ENCODE measurements at places on chromosomes 2 and 18.
A peak's percentile ranks its signal among the peaks of the same experiment; 100 is the strongest.

GRCh38 chr18:24136967-24137373 is 1.9 kb upstream of the CABYR start:
- DNase-seq: no peak

DNA sequence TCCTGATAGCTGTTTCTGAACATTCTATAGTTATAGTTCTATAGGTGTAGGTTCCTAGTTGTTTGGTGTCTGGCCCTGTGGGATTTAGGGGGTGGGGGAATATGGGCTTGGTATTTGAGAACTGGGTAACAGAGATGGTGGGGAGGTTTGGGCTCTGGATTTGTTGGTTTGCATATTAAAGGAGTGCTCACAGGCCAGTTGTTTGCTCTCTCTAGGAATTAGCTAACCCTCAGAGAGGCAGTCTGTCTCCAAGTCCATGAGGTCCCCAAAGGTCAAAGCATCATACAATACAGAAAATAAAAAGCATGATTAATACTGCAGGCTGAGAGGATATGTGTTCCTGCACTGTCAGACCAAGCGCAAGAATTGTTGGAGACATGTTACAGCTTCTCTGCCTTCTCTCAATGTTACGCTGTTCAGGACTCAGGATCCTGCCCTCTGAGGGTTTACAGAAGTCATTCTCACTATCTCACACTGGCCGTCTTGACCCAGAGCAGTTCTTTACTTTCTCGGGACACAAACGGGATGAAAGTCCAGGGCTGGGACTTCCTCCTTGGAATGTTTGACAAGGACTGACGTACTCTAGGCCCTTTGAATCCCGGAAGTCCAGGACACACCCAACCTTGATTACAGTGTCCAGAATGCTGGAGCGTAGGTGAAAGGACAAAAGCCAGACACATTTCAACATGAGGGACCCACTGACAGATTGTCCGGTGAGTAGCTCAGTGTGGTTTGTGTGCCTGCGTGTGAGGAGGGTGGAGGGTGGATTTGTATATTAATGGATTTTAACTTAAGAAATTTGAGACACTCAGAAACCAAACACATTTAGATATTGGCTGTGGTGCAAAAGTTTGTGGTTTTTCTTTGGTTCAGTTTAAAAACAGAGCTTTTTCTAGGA is at the start of gene NOSTRIN:
NOSTRIN (plus strand) TSS at position 677 of the 898 bp plus-strand sequence; CDS start at position 687, 10 bp downstream.
- no peak for DNase-seq

- DNase-seq: no peak
Measured at GRCh38 chr18:59057969-59058368, 81.7 kb upstream of the SEC11C start.

DNA sequence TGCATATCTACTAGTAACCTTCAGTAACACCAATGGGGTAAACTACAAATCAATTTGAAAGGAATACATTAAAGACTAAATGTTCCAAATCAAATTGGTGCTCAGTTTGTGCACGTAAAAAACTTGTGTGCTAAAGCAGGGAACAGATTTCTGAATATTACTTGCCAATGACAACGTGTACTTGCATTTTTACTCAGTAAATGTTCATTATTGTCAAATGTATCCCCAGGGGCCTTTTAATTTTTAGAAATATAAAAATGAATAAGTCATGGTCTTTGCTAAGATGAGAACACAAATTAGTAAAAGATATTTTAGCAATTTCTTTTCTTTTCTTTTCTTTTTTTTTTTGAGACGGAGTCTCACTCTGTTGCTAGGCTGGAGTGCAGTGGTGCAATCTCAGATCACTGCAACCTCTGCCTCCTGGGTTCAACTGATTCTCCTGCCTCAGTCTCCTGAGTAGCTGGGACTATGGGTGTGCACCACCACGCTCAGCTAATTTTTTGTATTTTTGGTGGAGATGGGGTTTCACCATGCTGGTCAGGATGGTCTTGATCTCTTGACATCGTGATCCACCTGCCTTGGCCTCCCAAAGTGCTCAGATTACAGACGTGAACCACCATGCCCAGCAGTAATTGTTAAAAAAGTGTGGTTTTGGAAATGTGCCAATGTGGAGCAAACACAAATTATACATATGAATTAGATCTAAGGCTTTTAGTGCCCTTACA is 52.6 kb downstream of the PMAIP1 start:
- DNase-seq: no peak

DNA sequence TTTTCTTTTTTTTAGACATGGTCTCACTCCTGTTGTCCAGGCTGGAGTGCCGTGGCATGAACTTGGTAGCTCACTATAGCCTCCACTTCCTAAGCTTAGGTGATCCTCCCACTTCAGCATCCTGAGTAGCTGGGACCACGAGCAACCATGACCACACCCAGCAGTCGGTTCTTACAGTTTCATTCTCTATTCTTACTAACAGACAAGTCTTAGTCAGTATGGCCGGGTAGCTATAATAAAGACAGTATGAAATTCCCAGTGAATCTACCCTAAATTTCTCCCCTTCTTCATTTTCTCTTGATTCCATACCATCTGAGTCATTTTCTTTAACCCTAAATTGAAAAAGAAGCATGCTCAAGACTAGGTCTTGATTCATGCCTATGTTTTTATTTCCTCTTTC is 775.3 kb upstream of the NRXN1 start:
- no peak for DNase-seq

DNA sequence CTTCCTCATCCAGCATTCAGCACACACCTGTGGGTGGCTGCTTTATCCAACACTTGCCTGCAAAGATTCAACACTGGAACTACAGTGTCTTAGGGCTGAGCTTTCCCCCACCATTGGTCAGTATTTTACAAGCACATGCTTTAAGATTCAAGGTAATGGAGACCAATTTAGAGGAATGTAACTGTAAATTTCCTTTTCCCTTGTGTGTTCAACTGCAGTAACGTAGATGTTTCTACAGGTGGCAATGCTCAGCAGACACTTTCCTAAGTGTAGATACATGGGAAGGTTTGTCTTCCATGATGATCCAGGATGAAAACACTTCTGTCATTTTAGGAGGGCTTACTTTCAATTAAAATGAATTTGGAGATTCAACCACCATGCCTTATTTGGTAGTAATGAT is 143.6 kb upstream of the PXDN start:
- DNase-seq: peak; percentile 25

DNA sequence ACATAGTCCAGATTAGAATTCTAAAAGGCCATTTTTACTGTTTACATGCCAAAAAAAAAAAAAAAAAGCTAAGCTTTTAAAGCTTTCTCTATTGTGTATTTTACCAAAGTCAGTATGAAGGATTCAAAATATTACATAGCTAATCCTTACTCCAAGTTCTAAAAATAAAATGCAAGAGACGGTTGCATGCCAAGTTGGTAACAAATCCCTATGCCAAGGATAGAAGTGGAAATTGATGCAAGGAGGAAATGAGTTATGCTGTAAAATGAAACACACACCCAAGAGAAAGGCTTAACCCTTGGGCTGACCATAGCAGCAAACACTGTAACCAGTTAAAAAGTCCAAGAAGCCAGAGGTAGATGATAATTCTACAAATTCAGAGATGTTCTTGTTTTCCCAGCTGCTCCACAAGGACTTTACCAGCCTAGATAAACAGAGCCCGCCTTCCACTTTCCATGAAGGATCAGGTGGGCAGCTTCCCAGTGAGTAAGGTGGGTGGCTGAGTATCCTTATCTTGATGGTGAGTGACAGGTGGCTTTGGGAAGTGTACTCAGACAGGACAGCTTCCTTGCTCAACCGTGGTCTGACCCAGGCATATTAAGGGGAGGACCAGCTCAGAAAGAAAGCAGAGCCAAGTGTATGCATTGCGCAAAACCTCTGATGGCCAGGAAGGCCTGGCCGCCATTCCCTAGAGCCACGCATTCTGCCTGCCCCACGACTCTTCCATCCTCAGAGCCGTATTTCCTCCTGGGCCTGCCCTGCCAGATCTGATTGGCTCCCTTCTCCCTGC is 34.4 kb downstream of the ATP8B1 start:
- no peak for DNase-seq

DNA sequence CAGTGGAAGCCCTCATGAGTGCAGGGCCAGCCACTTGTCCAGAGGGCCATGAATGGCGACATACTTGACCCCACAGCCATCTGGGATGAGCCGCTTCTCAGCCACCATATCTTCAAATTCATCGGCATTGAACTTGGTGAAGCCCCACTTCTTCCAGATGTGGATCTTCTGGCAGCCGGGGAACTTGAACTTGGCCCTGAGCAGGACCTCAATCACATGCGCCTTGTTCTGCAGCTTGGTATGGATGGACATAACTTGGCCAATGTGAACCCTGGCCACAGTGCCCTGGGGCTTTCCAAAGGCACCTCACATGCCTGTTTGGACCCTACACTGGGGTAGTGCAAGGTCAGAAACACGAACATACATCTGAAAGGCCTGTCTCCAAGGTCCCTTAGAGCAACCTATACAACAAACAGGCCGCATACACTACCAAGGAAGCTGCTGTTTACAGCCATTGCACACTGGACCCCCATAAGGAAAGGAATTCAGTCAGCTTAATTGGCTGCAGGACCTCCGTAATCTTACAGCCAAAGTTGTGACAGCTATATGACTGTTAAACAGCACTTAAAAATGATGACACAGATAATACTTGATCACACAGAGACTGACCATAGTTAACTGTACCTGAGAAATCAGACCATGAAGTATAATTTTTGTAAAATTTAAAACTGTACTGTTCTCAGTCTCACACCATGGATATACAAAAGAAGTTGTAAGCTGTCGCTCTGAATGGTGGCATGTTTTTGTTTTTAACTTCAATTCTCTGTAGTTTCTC is 53.8 kb downstream of the USP34 start:
- no peak for DNase-seq

DNA sequence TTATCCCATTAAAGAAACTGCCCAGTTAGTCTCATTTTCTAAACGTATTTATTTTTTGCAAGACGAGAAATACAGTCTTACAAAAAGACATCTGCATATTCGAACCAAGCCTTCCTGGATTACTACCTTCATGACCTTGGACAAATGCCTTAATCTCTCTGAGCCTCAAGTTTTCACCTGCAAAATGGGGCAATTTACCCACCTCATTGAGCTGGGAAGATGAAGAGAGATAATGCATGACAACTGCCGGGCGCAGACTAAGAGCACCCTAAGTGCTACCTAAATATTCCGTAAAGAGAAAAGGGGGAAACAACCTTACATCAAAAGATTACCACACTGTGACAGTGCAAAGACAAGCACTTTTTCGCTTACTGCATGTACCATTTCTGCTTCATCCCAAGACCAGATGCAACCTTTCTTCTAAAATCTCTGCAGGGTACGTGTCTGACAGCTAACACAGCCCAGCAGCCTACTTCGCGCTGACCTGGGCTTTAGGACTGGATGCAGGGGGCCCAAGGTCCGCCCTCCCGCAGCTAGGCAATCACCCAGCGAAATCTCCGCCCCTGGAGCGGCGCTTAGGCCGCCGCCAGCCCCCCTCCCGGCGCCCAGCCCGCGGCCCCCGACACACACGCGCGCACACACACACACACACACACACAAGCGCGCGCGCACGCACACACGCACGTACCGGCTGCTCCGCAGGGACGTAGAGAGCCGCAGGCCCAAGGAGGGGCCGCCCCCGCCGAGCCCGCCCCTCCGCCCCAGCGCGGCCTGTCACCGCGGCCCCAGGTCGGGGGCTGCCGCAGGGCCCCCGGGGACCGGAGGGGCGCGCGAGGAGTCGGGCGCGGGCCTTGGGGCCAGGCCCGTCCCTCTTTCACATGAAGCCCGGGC is 766 bp downstream of the MAP3K2 start:
- peak; percentile 81 for DNase-seq
